ENCODE measurements at places on chromosomes 13 and 19. TPM values are rescaled to one million over a fixed set of nuclear protein-coding genes. Genes with fewer than 3 reads are reported as not detected.

- no peak for DNase-seq
Observed at GRCh38 chr19:28396287-28396831, 816.6 kb downstream of the UQCRFS1 start.

DNA sequence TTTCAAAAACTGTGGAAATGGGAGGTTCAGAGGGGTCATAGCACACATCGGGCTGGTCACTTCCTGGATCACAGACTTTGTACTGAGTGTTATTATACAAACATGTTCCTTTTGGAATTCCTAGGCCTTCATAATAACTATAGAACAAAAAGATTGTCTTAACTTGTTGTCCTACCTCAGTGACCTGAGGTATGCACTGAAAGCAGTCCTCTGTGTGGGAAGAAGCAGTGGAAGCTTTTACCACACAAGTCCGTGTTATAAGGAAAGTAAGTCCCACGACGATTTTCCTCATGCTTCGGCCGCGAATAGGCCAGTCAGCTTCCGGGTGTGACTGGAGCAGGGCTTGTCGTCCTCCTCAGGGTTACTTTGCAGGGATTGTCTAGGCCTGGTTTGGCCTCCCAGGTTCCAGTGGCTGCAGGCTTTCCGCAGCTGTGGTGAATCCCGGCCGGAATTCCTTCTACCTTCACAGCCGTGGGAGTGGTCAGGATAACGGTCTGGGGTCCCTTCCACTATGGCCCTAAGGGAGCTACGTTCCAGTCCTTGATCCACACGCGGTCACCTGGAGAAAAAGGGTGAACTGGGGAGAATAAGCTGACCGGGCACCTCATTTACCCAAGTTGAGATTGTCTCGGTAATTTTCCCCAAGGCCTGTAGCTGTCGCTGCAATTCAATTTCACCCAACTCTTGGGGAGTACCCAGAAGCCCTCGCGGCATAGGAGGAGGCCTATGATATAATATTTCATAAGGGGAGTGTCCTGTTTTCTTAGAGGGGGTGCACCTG is 16.0 kb downstream of the NAPSA start:
- no peak for DNase-seq

GRCh38 chr19:34393629-34394028 is 10.6 kb upstream of the PDCD2L start:
- no peak for DNase-seq

PSG1 gene
- not detected for polyA plus RNA-seq

GRCh38 chr13:93847162-93847561 is 620.6 kb downstream of the GPC6 start:
- DNase-seq = no peak

GRCh38 chr13:22855926-22856325 is 324.9 kb upstream of the SGCG start:
- DNase-seq = no peak

ADAMTS10 gene
- polyA plus RNA-seq = 51.8 TPM

DNA sequence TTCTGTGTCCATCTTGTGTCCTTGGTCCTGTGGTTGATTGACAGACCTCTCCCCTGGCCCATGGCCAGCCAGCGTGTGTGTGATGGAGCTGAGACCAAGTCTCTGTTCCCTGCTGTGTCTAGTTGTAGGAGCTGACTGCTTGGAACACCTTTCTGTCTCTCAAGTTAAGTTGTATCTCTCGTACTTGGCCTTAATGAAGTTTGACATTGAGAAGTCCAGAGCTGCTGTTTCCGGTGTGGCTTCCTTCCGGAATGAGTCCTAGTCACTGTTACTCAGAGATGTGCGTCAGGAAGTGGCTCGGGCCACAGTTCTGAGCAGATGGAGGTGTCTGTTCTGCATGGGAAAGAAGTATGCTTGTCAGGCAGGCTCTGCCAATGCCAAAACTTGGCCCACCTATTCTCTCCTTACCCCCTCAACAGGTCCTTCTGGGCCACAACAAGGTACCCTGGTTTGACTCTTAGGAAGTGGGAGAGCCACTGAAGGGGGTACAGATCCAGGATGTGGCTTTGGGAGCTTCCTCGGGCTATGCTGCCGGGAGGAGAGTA is 54.3 kb downstream of the GATAD2A start:
- DNase-seq = no peak

DNA sequence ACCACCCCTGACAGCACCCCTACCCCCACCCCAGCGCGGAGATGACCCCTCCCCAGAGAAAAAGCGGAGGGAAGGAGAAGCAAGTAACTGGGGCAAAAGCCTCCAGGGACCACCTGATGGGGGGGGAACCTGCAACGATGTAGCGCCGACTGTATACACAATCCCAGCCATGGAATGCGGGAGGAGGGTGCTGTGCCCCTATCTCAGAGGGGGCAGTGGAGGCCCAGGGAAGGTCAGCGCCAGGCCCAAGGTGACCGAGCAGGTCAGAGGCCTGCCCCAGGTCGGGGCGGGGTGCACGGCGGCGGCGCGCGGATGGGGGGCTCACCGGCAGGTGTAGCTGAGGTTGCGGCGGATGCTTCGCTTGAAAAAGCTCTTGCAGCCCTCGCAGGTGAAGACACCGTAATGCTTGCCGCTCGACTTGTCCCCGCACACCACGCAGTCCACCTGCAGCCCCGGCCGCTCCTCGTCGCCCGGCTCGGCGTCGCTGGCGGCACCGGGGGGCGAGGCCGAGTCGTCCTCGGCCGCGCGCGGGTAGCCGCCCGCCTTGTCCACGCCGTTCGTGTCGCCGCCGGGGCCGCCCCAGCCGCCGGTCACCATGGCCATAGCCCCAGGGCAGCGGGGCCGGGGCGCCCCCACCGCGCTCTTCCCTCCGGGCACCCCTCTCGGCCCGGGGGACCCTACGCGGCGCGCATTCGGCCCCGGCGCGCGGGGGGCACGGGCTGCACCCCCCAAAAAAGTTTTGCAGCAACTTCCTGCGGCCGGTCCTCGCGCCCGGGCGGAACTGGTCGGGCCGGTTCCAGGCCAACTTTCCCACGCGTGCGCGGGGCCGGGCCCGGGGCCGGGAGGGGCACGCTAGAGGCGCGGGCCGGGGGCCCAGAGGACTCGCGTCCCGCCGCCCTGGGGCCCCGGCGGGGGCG is 843 bp downstream of the NR2F6 start:
- no peak for DNase-seq

DNA sequence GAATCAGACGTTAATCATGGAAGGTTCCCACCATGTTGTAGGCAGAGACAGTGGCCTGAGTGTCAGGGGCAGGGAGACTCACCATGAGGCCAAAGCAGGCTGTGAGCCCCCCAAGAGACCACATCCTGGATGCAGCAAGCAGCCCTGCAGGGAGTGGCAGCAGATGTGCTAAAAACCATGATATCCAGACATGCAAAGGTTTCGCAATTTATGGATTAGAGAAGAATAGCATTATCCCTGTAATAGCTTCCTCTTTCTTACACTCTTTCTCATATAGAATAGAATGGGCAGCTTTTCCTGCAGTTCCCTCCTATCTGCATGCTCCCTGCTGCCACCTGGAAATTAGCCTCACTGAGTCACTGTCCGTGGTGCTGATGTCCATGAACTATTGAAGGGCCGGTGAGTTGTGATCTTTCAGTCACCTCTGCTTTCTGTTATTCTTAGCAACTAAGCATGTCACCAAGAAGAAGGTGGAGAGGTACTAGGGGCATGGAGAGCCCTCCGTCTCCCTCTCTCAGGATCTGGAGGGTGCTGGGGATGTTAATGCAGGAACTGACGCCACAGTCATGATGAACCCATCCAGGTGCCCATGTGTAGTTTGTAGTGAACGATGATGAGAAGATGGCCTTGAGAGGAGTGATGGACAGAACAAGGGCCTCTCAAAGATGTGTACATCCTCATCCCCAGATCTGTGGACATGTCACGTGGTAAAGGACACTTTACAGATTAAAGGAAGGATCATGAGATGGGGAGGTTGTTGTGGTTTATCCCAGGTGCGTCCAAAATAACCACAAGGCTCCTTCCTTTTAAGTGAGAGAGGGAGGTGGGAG is 9.9 kb downstream of the CEACAM4 start:
- peak; percentile 29 for DNase-seq

DNA sequence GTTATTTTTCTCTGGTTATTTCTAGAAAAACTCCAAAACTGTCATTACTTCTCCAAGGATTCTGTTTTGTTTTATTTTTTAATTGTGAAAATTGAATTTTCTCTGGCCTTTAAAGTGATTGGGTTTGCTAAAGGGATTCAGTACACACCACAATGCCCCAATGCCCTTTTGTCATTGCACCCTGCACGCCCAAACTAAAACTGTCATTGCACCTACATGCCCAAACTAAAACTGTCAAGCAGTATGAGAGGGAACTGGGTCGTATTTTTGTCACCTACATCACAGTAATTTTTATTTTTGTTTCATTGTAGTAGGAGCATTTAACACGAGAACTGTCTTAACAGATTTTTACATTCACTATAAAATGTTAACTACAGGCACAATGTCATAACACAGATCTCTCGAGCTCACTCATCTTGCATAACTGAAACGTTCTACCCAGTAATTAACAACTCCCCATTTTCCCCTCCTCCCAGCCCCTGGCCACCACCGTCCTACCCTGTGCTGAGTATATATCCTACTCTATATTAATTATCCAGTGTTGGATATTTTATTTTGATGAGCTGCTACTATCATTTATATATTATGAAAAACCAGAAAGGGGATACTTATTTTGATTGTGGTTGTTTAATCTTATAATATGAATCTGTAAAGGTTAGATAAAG is 7.2 kb downstream of the NALCN start:
- DNase-seq = no peak

ONECUT3 gene
- not detected for polyA plus RNA-seq

GRCh38 chr19:38387550-38388348 is at the start of gene GGN:
GGN (minus strand) TSS chr19:38388034; CDS start chr19:38387261, 773 bp downstream.
- peak; percentile 77 for DNase-seq

DNA sequence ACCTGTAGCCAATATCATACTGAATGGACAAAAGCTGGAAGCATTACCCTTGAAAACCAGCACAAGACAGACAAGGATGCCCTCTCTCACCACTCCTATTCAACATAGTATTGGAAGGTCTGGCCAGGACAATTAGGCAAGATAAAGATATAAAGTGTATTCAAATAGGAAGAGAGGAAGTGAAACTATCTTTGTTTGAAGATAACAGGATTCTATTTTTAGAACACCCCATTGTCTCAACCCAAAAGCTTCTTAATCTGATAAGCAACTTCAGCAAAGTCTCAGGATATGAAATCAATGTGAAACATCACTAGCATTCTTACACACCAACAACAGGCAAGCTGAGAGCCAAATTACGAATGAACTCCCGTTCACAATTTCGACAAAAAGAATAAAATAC is 17.8 kb upstream of the CCNA1 start:
- DNase-seq = no peak

GRCh38 chr13:36770741-36771140 is 48.3 kb upstream of the RFXAP start:
- no peak for DNase-seq

KLC3 gene
- polyA plus RNA-seq = 2.0 TPM

DNA sequence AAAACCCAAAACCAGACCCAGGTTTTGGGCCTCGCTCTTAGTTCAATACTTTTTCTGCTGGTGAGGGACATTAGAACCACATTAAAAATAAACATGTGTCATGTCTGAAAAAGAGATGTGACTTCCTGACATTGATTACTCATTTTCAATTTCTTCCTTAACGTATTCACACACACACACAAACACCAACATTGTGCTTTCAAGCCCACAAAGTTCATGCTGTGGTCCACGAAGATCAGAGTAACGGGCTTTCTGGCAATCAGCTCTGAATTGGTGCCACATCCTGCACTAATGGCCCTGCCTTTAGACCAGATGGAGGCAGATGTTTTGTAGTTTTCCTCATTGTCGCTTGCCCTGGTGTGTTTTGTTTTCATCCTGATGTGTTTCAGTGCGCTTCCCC is 47.9 kb upstream of the POMP start:
- DNase-seq = no peak

- no peak for DNase-seq
Observed at GRCh38 chr13:32695602-32696250, 109.5 kb downstream of the PDS5B start.

- DNase-seq = no peak
Observed at GRCh38 chr13:72295153-72295552, 428.1 kb upstream of the DACH1 start.

- no peak for DNase-seq
Observed at GRCh38 chr19:4897146-4897545, 5.5 kb downstream of the ARRDC5 start.

GRCh38 chr19:1163283-1163933 is 10.7 kb downstream of the SBNO2 start:
- DNase-seq = no peak

FAM124A gene
- 5.8 TPM for polyA plus RNA-seq

DNA sequence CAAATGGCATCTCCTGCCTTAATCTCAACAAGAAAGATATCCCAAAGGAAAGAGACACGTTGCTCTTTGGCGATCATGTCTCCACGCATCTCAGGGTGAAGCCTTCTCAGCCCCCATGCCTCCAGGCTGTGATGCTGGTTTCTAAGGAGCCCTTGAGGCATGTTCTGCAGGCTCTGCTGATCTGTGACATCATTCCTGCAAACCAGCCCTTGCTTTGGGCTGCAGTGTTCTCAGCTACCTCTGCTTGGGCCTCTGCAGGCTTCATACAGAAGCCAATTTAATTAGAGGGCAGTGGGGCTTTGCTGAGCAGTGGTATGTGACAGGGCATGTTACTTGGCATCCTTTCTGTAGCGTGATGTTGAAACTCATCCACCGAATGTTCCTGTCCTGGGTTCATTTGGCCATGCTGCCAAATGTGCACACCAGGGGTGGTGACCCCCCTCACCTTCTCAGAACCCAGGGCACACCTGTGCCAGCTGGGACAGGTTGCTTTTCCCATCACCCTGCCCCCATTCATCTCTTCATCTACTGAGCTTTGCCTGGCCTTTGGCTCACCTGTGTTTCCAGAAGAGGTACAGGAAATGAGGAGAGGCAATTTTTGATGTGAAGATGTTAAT is 230.9 kb downstream of the TEX29 start:
- no peak for DNase-seq

CCDC194 gene
- 7.1 TPM for polyA plus RNA-seq

DNA sequence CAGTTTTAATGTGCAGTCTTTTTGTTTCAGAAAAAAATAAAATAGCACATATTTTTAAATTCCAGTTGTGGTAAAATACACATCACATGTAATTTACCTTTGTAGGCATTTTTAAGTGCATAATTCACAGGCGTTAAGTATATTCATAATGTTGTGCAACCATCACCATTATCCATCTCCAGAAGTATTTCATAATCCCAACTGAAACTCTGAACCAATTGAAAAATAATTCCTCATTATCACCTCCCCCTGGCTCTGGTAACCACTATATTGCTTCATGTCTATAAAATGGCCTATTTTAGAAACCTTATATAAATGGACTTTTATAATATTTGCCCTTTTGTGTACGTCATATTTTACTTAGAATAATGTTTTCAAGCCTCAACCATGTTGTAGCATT is 756.5 kb upstream of the KLHL1 start:
- DNase-seq = no peak

RGCC gene
- polyA plus RNA-seq = 10.7 TPM

- no peak for DNase-seq
Observed at GRCh38 chr19:18245297-18245696, 19.1 kb upstream of the PDE4C start.

VSTM2B gene
- polyA plus RNA-seq = 0.64 TPM

CLEC17A gene
- 0.11 TPM for polyA plus RNA-seq

FBXO27 gene
- 7.1 TPM for polyA plus RNA-seq

C19orf38 gene
- polyA plus RNA-seq = 2.5 TPM

Measured in renal cortex interstitium (tissue), 15 donors.